Fibroblast of upper back skin (primary cell): ENCODE measurements at places on chromosomes 13 and 19.

GRCh38 chr13:110640591-110641029, 25.3 kb downstream of the NAXD start:
- DNase-seq = peak; percentile 9

- DNase-seq = no peak
Observed at GRCh38 chr13:51240178-51240577, 18.0 kb downstream of the FAM124A start.

- DNase-seq = no peak
Observed at GRCh38 chr13:113784645-113785024, 25.6 kb downstream of the TMEM255B start.

DNA sequence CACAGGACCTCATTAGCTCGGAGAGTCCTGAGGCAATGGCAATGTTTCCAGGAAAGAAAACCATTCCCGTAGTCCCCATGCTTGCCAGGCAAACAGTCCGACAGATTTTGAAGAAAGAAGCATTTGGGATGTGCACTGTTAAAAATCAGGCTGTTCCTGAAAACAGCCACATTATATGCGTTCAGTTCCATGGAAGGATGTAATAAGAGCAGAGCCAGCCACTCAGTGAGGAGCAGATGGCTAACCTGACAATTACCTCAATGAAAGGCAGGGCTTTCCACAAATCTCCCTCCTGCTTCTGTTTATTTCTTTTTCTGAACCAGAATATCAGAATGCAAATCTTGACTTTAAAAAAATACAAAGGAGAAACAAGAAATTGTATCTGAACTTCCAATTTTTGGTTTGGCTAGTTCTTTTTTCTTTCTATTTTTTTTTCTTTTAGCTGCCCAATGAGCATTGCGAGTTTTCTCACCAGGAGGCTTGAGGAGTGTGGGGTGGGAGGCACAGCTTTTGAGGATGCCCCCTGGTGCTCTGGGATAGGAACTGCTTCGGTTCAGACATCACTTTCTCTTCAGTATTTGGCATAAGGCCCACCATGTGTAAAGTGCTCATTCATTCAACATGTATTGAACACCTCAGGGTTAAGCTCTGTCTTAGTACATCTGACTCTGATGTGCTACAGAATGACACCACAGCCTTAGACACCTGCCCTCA, 124.2 kb downstream of the TBC1D4 start:
- DNase-seq = peak; percentile 81

DNA sequence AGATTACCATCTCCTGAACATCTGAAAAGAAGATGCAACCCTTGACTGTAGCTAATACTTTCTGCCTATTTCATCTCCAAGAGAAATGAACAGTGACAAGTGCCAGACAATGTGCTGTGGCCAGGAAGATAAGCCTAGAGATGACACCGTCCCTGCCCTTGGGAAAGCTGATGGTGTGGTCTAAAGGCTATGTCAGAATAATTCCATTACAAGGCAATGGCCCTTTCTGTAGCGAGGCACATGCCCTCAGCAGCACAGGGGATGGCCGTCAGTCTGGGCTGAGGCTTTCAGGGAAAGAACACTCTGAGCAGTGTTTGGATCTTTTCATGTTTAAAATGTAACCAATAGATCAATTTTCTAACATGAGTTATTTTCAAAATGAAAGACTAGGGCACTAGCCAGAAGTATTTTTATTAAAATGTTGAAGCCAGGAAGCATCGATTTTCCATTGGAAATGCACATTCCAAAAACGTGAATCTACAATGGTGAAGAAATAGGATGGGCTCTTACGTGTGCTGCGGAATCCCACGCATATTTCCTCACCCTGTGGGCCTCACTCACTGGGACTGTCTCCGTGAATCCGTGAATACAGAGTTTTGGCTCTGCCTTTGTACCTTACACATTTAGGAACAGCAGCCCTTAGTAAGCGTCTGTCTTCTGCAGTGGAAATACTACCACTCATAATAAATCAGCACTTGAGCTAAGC, 22.0 kb downstream of the COL4A1 start:
- DNase-seq = peak; percentile 50

GRCh38 chr19:58572818-58573657, at the start of gene MZF1:
Gene MZF1 (minus strand): TSS chr19:58573335. CDS start chr19:58571389, 1,946 bp downstream.
- DNase-seq = peak; percentile 100
